Brain pericyte (primary cell): ENCODE measurements at places on chromosomes 12 and 14.

DNA sequence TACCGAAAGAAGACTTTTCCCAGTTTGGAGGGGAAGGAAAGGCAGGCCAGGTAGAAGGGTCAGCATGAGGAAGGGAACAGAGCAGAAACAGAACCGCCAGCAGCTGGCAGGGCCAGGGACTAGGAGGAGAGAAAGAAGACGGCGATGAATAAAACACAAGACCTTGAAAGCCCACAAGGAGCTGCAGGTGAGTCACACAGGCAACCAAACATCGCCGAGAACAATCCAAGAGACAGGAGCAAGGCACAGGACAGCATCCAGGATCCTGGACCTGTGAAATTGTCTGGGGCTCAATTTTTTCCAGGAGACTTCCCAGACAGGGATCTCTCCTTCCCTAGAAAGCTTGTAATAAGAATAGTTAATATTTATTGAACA, 47.3 kb downstream of the NUAK1 start:
- DNase-seq = no peak

GRCh38 chr14:24741871-24742270, 107.9 kb upstream of the GZMB start:
- DNase-seq = no peak

DNA sequence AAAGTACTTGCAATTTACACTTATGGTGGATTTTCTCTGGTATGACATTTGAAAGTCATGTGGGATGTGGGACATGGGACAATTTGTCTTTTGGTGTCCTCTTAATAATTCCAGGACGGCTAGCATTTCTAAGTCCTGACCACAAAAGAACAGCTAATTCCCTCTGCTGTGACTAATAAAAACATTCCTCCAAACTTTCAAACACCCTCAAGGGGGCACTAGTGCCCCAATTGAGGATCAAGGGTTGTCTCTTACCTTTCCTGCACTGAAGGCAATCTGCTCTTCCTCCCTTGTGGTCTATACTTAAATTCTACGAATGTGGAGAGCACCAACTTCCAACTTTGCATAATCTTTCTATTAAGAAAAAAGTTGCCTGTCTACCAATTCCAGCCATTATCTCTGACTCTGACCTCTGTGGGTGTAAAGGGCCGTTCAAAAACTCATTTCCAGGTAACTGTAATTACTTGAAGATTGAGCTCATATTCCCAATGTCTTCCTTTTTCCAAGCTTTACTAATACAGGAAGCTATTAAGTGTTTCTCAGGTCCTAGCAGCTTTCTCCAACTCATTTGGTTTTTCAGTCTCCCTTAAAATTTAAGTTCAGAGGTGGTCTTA, 210.2 kb downstream of the PTPRO start:
- no peak for DNase-seq

DNA sequence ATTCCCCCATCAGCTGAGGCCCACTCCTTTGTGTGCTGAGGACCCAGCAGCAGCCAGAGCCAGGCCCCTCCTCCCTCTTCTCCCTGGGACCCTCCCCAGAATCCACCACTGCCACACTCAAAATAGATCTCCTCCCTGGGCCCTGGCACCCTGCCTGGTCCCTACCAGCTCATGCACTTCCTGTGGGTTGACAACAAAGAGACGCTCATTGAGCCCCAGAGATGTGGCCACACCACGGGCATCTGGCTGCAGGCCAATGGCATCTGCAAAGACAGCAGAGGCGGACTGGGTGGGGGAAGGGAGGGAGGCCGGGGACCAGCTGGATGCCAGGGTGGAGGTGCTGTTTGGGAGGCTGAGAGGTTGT, 16.0 kb upstream of the ENDOU start:
- no peak for DNase-seq

DNA sequence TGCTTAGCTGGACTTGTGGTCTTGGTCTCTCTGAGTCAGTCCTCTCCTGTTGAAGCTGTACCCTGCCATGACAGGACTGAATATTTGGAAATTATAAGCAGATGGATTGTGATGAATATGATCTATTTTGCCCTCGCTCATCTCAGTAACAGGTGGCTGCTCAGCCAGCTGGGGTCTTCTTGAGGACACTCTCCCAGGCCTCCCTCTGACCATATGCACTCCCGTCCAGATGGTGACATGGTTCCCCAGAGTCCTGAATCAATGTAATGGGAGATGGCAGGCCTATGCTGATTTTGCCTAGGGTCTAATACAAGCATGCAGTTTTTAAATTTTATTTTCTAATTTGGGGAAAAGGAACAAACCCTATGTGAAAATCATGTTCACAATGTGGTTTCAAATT, 63.1 kb upstream of the TRHDE start:
- no peak for DNase-seq

DNA sequence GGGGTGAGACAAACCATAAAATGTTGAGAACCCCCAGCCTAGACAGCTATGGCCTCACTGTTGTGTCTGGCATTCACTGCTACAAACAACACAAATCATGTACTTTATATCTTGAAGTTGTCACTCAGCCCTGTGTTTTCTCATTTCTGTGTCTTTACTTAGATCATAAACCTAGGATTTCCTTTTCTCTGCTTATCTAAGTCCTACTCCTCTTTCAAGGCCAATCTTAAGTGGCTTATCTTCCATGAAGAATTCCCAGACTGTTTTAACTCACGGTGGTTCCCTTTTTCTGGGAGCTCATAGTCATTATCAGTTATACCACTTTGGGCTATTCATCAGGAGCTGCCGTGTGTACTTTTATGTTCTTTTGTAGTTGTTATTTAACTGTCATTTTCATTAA, 42.1 kb downstream of the FLRT2 start:
- DNase-seq = no peak

- no peak for DNase-seq
Measured at GRCh38 chr12:28021704-28022103, 49.2 kb upstream of the PTHLH start.

DNA sequence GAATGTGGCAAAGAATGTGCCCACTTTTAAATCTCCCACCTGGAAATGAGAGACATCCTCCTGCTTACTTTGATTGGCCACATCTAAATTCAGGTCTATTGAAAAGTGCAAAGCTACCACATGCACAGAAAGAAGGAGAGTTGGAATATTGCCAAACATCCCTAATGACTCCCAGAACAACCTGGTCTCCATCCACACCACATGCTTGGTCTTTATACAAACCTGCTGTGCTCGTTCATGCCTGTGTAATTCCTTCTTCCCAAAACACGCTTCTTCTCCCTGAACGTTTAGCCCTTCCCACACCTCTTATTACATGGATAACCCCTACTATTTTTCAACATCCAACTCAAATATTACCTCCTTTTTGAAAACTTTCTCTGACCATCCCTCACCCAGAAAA, 66.2 kb upstream of the BCL2L14 start:
- no peak for DNase-seq
